Left renal pelvis (tissue), 4 donors: ENCODE measurements at places on chromosomes 1 and 21.

- no peak for DNase-seq
Measured at GRCh38 chr21:31201548-31201947, 142.5 kb downstream of the TIAM1 start.

DNA sequence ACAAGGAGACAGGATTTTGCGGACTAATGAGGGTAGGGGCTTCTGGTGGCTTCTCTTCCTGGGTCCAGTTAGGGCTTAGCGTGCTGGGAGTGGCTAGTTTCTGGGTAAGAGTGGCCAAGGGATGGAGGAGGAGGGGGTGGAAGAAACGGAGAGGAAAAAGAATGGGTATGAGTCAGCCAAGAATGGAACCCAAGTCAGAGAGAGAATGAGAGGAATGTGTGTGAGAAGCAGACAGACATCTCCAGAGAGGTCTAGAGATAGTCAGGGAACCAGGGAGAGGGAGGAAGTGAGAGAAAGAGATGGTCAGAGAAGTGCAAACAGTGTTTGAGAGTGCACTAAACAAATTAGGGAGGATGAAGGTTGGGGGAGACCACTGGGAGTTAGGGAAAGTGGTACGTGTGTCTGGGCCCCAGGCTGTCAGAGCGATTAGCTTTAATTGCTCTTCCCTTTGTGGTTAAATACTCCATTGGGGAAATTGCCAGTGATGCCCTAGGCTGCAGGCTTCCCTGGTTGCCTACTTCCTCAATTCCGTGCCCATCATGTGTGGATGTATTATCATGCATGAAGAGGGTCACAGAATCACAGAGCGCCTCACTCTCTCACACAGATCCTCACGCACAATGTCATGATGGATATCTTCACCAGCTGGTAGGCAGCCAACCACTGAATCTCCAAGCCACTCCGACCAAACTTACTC is 1.4 kb downstream of the PEA15 start:
- no peak for DNase-seq

DNA sequence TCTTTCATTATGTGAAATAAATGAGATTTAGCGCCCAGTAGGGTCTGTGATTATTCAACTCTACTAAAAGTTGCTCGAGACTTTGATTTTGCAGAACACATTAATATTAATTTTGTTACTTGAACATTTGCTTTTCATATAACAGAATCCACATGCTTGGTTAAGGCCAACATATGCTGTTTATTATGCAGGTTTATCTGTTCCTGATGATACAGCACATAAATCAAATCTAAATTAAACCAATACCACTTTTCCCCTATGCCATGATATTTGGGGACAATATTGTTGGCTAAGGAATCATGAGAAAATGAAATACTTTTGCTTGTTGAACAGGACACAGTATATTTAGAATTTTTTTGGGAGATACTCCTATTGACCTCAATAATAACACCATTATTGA is 291.1 kb downstream of the USP25 start:
- no peak for DNase-seq

GRCh38 chr1:8603220-8603616 is 214.2 kb downstream of the RERE start:
- no peak for DNase-seq
